ENCODE measurements at places on chromosomes 12 and 14.

GRCh38 chr12:4918950-4919660 lies 9.4 kb downstream of the KCNA1 start:
- no peak for DNase-seq

DNA sequence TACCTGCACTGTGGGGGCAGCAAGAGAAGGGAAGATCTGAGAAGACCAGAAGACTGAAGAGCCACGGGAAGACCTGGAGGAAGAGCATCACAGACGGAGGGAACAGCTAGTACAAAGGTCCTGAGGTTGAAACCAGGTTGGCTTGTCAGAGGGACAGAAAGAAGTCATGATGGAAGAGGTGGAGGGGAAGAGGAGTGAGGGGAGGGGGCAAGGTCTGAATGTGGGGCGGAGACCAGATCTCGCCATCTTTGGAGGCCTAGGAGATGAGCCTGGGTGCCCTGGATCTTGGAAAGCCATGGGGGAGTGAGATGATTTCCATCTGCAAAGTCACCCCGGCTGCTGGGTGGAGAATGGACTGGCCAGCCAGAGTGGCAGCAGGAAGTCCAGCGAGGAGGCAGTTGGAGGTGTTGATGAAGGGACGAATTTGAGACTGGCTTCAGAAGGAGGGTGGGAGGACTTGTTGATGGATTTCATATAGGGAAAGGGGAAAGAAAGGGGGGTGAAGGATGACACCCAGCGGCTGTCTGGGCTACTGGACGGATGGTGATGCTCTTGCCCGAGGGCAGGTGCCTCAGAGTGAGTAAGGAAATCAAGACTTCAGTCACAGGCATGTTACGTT lies 14.6 kb upstream of the UBC start:
- no peak for DNase-seq

- DNase-seq = no peak
Observed at GRCh38 chr12:106647793-106648514, 65.2 kb downstream of the RFX4 start.

DNA sequence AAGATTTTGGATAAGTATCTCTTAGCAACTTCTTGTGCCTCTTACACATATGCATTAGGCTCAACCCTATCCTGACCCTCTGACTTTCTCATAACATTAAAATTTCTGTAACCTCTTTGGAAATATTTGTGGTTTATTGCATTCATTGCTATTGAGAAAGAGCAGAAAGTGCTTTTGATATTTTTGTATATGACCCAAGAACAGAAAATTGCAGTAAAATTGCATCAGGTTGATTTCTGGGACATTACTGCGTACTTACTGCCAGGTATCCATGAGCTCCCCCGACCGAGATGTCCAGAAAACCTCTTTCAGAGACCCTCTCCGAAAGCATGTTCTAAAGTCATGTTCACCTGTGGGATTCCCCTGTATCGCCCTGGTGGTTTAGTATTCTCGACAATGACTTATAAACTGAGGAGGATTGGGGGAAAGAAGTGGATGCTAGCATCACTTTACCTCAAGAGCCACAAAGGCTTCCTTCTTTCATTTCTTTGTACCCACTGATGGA lies 14.5 kb upstream of the IL22 start:
- DNase-seq = no peak

- DNase-seq = no peak
Observed at GRCh38 chr14:58950555-58950954, 237.9 kb upstream of the DAAM1 start.

GRCh38 chr12:64976131-64976530 lies 145.0 kb downstream of the WIF1 start:
- no peak for DNase-seq

DNA sequence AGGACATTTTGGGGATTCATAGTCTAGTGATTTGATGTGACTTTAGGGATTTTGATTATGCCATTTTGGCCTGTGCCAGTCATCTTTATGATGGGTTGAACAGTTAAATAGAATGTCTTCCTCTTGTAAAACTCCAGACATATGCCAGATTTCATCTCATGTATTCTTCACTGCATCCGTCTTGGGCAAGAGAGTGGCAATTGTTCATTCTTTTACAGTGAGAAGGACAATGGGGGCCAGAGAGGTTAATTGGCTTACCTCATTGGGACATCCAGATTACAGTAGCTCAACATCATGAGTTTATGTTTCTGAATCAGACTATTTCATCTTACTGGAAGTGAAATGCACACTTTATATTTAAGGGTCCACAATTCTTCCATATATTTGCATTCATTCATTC lies 108.2 kb upstream of the SLC38A2 start:
- no peak for DNase-seq

GRCh38 chr14:93997082-93997481 lies at the start of gene CCDC197:
Gene CCDC197 (plus strand): TSS chr14:93997301. CDS start chr14:93998132, 831 bp downstream.
- no peak for DNase-seq

GRCh38 chr14:55450124-55450523 lies 9.7 kb upstream of the TBPL2 start:
- no peak for DNase-seq

DNA sequence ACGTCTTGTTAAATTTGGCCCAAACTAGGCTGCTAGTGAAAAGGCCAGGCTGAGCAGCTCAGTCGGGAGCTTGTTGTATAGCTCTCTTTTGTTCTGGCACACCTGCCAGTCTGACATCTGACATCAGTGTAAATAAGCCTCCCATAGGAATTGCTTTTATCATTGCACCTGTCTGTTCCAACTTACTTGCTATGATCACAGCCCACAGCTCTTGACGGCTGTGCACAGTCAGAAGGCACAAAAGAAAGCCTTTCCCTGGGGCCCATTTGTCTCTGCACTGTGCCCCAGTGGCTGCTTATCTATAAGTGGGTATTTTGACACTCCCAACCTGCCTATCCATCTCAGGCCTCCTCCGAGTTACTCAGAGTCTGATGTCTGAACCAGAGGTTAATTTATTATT lies 324.5 kb downstream of the NUAK1 start:
- no peak for DNase-seq

DNA sequence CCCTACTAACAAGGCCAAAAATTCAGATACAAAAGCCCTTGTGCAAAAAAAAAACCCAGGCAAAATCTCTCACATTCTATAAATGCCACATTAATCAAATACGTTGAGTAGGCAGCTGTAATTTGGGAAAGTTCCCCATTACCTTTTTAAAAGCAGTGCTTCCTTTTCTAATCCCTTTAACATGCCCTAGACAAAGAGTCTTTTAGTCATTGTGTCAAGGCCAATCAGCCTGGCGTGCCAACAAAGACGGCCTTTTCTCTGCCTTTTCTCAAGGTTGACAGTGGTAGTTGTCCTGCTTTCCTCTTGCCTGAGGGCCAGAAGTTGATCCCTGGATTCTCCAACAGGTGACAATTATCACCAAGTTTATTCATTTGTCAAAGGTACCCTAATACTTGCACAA lies 62.5 kb upstream of the METAP2 start:
- no peak for DNase-seq

- no peak for DNase-seq
Observed at GRCh38 chr14:70171726-70172125, 17.0 kb downstream of the SLC8A3 start.

GRCh38 chr14:85444635-85445034 lies 85.3 kb upstream of the FLRT2 start:
- DNase-seq = no peak

GRCh38 chr12:124601706-124602105 lies 34.3 kb upstream of the NCOR2 start:
- no peak for DNase-seq

DNA sequence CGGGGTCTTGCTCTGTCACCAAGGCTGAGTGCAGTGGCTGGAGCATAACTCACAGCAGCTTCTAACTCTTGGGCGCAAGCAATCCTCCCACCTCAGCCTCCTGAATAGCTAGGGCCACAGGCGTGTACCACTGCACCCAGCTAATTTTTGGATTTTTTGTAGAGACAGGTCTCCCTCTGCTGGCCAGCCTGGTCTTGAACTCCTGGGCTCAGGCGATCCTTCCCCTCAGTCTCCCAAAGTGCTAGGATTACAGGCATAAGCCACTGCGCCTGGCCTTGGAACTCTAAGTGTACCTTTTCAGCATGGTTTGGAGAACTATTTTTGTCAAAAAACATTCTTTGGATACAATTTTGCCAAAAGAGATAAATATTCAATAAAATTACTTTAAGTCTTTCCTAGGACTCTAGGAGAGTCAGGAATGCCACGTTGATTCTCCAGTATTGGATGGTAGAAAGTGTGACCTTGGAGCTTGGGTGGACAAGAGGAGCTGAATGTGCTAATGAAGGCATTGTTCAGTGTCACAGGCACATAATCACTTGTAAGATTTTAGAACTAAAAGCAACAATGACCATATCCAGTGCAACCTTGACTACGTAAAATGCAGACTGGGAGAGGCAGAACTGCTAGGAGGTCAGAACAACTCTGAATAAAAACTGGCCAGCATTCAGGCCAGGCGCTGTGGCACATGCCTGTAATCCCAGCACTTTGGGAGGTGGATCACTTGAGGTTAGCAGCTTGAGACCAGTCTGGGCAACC lies 2.8 kb downstream of the SRSF9 start:
- DNase-seq = no peak

- DNase-seq = no peak
Observed at GRCh38 chr14:100030452-100031153, 34.6 kb upstream of the EVL start.

DNA sequence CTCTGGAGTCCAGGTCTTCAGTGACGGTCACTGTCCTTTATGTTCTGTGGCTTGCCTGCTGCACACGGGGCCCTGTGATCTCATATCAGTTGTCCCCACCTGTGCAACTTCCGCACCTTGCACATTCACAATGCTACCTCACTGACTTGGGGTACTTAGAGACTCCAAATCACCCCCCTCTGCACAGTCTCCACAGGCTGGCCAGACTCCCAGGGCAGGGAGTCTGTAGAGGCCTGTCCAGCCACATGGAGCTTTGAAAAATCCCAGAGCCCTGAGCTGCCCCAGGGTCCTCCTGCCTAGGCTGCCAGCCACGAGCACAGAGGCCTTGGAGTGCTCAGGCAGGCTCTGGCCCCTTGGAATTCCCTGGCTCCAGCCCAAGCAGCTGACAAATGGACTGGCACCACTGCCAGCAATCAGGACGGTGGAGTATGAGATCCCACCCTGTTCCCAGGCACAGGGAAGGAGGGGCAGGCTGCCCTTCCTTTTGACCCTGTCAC lies 26.4 kb downstream of the CMKLR1 start:
- peak; percentile 10 for DNase-seq

DNA sequence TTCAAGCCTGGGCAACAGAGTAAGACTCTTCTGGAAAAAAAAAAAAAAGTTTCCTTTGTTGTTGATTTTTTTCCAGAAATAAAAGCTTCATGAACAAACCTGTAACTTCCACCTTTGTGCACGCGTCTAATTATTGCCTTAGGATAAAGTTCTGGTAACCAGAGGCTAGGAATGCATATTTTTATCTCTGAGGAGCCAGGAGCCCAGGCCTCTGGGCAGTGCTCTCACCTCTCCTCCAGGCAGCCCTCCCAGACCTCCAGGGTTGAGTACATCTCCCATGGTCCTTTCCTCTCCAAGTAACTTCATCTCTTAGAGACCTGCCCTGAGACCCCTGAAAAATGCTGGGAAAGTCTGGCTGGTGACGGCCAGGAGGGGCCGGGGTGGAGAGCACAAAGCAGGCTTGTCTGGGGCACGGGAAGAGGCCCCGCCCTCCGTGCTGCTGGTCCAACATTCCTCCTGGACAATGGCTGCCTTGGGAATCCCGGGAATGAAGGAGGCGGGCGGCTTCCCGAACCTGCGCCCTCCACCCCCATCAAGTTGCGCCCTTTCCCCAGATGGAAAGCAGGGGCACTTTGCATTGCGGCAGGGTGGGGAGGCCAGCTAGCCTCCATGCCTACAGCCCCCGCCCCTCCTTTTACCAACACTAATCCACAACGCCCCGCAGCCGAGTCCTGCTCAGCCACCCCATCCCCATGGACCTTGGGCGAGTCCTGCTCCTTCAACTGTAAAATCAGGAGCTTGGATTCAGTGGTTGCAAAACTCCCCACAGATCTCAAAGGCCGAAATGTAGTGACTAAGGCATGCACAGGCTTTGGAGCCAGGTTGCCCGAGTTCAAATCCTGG lies 7.3 kb upstream of the FIGNL2 start:
- no peak for DNase-seq

DNA sequence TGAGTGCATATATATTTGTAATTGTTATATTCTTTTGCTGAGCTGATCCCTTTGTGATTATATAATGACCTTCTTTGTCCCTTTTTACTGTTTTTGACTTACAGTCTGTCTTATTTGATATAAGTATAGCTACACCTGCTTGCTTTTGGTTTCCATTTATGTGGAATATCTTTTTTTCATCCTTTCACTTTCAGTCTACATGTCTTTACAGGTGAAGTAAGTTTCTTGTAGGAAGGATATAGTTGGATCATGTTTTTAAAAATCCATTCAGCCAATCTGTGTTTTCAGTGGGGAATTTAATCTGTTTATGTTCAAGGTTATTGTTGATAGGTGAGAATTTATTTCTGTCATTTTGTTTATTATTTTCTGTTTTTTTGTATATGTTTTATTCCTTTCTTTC lies 12.1 kb downstream of the GZMH start:
- no peak for DNase-seq

DNA sequence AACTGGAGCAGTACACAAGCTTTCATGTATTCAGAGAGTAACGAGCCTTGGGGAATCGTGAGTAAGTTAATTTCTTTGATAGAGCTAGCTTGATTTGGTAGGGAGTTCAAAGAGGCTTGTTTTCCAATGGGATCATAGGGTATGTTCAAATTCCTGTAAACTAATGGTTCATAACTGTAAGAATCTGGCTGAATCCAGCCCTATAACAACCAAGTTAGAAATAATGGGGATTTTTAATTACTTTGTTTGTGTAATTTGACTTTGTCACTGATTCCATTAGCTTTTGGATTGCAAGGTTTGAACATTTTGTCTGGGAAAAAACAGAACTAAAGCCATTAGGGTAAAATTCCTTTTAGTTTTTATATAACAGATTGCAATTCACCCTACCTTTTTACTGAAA lies 94.0 kb downstream of the WNK1 start:
- DNase-seq = no peak

DNA sequence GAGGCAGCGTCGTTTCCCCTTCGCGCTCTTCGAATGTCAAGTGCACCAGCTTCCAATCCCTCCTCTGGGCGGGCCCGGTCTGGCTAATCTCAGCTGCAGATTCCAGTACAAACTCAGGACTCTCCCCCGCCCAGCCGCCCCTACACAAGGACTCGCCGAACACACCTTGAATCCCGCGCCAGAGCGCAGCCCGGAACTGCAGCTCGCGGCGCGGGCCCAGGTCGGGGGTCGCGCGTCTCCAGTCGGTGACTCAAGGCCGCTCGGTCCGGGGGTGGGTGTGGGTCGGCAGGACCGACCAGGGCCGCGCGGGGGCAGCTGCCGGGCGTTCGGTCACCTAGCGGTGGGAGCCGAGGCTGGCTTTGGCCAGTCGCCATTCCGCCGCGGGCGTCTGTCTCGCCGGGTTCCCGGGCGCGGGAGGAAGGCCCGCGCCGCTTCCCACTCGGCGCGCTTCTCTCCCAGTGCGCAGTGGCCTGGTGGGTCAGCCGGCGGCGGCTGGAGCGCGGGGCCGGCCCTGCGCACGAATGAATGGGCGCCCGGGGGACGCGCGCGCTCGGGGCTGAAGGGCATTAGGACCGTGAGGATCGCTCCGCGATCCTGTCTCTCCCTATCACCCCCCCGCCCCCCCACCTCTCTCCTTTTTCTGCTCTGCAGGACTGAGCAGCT lies at the start of gene GALNT16:
Gene GALNT16 (plus strand): TSS at position 632 of the 663 bp plus-strand sequence. CDS start 133 bp downstream, outside the sequence.
- DNase-seq = no peak

GRCh38 chr12:29561664-29562071 lies 64.2 kb upstream of the OVCH1 start:
- no peak for DNase-seq

GRCh38 chr12:102911320-102911719 lies 5.7 kb downstream of the PAH start:
- no peak for DNase-seq

- DNase-seq = no peak
Observed at GRCh38 chr14:66009089-66009488, 477.1 kb upstream of the CCDC196 start.

All from amygdala (tissue), 56 donors.